ENCODE measurements at places on chromosomes 11 and 22.

DNA sequence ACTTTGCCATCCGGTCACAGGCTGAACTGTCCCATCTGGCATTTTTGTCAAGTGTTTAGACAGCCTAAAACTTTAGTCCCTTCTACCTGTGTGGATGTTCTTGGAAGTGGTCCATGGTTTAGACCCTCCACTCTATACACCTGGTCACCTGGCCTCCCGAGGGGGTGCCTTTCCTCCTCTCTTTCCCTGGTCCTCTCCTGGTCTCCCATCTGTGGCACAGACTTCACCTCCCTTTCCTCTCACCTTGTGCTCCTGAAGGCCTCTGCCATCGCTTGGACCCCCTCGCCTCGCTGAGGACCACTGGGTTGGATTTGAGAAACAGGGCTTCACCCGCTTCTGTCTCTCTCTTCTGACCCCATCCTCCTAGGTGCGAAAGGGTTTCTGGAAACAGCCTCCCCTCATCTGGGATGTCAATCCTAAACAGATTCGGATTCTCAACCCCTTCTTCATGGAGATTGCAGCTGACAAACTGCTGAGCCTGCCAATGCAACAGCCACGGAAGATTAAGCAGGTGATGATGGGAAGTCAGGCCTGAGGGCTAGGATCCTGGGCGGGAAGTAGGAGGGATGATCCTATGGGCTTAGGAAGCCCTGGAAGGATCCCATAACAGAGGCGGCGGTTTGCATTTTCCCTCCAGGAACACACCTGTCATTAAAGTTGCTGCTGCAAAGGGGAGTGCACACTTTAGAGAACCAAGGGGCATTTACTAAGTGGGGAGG, 53.6 kb downstream of the ST3GAL4 start:
- DNase-seq: no peak

DNA sequence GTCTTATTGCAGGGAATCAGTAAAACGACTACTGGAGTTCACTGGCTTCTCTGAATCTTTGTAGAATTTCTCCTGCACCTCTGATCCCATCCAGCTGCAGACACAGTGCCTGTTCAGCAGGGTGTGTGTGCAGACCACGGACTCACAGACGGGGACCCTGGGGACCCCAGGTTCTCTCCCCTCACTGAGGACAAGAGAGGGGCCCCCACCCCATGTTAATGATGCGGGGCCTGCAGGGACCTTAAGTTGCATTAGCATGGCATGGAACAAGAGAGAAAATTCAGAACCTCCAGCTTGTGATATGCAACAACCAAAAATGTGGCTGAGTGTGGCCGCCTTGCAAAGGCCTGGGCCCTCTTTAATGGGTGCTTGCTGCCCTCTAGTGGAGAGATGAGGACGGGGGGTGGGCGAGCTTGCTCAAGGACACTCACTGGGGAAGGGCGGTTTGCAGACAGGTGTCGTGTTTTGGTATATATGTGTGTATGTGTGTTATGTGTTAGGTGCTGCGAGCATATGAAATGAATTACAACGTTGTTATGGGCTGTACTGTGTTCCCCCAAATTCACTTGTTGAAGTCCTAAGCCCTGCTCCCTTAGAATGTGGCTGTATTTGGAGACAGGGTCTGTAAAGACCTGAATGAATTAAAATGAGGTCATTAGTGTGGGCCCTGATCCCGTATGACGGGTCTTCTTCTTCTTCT, 84.4 kb upstream of the SEPTIN5 start:
- DNase-seq: peak; percentile 79

DNA sequence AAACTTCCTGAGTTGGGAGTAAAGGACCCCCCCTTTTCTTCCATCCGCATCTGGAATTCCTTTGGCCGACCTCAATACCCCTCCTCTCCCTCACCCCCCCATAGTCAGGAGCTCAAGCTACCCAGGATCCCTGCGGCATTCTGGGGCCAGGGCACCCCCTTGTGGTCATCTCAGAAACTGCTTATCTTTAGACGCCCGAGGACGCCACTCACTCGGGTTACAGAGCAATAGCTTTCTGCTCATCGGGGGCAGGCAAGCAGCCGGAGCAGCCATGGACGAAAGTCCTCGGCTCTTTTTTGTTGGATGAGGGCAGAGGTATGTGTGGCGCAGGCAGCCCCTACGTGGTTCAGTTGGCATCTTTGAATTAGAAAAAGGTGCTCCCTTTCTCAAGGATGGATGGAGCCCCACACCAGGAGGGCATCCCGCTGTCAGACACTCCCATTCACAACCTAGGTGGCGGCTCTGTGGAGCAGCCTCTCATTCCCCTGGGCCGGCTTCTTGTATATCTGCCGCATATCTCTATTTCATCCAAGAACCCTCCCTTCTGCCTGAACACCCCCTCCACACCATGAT, 2.3 kb downstream of the C1QTNF5 start:
- no peak for DNase-seq

DNA sequence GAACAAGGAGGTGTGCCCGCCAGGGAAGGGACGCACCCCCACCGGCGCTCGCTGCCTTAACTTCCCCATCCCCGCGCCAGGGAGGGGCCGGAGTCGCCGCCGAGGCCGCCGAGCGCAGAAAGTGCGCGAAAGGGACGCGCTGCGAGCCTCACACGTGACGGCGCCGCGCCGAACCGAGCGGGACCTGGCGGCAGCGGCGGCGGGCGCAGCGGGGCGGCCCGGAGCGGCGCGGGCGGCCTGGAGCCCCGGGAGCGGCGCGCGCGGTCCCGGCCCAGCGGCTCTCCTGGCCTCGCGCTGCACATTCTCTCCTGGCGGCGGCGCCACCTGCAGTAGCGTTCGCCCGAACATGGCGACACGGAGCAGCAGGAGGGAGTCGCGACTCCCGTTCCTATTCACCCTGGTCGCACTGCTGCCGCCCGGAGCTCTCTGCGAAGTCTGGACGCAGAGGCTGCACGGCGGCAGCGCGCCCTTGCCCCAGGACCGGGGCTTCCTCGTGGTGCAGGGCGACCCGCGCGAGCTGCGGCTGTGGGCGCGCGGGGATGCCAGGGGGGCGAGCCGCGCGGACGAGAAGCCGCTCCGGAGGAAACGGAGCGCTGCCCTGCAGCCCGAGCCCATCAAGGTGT, at the start of gene SORL1:
Gene SORL1, plus strand, starts transcription at position 329 of the 623 bp plus-strand sequence. Its CDS starts 18 bp downstream, at position 347.
- peak; percentile 66 for DNase-seq

Measured in T follicular helper cell (primary cell).